Activated CD4-positive, alpha-beta T cell treated with anti-CD3 and anti-CD28 coated beads, Interleukin-2, amount 50 U/mL, for 1 hour (primary cell): ENCODE measurements at places on chromosomes 2 and 18.

DNA sequence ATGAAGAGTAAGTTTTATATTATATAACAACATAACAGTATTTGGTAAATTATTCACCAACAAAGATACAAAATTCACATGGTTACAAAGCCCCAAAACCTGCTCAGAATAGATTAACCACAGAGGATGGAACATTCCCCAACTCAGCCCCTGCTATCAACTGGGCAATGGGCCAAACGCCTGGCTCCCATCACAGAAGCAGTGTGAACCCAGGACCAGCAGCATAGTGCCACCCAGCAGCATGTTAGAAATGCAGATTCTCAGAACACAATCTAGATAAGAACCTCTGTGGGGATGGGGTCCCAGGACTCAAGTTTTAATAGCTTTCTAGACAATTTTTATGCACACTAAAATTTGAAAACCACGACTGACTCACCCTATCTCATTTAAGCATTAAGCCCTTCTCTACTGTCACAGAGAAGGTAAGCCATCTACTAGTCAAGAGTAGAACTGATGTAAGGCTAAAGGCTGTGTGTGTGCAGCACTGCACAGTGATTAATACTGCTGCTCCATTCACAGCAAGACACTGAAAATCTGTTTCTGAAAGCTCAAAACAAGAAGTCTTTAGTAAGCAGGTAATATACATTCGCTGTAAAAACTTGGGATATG is 15.2 kb downstream of the AFG3L2 start:
- no peak for DNase-seq

GRCh38 chr2:242031481-242032019 is 162.0 kb downstream of the RTP5 start:
- DNase-seq = peak; percentile 50

DNA sequence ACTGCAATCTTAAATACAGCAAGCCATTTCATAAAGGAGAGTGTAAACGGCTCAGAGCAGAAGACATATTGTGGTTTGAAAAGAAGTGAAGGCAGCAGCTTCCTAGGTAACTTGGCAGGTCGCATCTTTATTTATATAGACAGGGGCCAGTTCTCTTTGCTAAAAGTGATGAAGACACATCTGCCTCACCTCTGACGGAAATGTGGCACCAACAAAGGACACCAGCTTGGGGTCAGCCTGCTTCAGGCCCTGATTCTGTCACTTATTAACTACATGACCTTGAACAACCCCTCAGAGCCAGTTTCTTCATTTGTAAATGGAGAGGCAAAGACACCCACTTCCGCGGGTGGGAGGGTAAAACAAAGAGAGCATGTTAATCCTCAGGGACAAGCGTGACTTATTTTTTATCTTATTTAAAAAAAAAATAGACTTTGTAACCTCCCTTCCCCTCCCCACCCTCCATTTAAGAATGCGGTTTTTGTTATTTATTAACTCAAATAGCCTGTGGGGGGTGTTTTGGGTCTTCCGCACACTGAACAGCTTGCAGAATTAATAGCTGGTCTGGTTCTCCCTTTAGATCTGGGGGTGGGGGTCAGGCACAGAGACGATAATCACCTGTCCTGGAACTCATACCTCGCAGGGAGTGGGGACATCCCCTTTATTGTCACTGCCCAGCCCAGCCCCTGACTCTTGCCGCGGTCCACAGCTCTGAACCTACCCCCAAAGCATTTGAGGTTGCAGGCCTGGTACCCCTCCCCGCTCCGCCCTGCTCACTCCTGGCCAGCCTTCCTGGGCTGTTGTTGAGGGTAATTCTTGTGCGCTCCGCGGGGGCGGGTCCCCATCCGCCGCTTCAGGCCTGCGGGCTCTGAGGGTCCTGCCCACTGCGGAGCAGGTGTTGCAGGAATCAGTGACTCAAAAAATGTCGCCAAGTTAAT is 64.2 kb upstream of the TMEM17 start:
- DNase-seq = no peak

GRCh38 chr2:175755169-175755568 is 246.9 kb downstream of the LNPK start:
- no peak for DNase-seq

DNA sequence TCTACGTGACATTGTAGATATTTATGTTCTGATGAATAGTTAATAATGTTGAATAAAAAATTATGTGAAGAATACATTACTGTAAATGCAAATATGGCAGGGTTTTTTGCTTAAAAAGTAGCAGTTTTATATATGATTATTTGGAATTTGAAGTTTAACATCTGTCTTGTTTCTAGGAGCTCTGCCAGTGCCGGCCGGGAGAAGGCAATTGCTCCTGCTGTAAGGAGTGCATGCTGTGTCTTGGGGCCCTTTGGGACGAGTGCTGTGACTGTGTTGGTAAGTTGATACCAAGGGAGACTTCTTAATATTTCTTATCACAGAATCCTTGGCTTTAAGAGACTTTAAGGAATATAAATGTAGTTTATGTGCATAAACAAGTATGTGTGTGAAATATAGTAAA is 25.2 kb downstream of the TWSG1 start:
- DNase-seq = no peak

DNA sequence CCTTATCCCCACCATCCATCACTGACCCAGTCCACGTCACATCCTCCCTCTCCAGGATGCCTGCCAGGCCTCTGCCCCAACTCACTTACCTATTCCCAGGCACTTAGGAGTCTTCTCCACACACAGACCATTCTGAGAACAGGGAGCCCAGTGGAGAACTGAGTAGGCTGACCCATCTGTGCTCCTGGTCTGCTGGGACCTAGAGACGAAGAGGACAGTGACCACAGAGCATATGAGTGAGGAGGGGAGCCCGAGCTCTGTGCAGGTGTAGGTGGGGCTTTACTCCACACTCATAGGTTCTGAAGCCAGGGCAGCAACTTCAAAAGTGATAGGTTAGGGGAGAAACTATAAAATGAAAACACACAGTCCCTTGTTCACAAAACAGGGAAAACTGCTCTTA is 130.0 kb downstream of the NDUFA10 start:
- DNase-seq = no peak

GRCh38 chr2:9282128-9283112 is 75.8 kb downstream of the ASAP2 start:
- DNase-seq = no peak

- no peak for DNase-seq
Measured at GRCh38 chr2:181573140-181573736, 83.7 kb downstream of the CERKL start.

GRCh38 chr2:69642709-69643601 is 584 bp downstream of the AAK1 start:
- DNase-seq = peak; percentile 60

DNA sequence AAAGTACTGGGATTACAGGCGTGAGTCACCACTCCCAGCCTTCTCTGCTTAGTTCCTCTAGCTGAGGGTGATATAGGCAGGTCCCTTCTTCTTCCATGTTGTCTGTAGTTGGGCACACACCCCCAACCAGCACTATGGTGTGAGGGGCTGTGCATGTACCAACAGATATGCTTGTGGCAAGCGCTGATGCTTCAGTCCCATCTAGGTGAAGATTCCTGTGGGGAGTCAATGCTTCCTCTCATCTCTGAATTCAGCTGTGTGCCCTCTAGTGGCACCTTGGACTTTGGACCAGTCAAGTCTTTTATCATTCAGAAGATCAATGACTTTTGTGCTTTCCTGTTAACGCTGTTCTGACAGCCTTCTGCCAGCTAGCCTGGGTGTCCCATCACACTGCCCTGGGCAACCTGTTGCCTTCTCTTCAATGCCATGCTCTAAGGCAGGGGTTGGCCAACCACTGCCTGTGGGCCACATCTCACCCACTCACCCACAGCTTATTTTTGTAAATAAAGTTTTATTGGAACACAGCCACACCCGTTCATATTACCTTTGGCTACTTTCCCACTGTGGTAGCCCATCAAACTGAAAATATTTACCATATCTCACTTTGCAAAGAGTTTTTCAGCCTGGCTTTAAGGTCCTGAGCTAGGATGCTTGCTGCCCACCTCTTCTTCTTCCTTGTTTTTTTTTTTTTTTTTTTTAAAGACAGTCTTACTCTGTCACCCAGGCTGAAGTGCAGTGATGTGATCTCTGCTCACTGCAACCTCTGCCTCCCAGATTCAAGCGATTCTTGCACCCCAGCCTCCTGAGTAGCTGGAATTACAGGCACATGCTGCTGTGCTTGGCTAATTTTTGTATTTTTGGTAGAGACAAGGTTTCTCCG is 51.0 kb downstream of the NPAS2 start:
- no peak for DNase-seq

GRCh38 chr18:6830916-6831315 is 101.4 kb downstream of the ARHGAP28 start:
- no peak for DNase-seq

- DNase-seq = no peak
Measured at GRCh38 chr18:54162431-54162830, 62.0 kb downstream of the MBD2 start.

DNA sequence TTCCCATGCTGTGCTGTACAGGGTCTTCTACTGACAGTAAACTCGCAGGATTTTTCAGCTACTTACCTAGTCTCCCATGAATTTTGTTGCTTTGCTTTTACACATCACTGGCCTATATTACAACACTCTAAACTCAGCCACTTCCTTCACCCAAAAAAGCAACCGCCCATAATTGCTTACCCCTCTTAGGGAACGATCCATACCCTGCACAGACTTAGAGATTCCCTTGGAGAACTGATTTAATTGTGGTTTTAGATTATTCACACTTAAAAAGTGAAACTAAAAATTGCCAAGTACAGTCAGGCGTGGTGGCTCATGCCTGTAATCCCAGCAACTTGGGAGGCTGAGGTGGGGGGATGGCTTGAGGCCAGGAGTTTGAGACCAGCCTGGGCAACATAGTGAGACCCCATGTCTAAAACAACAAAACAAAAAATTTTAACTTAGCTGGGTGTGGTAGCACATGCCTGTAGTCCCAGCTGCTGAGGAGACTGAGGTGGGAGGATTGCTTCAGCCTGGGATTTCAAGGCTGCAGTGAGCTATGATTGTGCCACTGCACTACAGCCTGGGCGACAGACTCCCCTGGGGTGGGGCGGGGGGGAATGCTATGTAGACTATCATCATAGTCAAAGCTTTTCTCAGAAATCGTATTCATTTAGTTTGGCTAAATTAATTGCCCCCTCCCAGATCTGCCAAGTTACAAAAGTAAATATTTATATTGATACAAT is 19.3 kb downstream of the MRPL30 start:
- no peak for DNase-seq

DNA sequence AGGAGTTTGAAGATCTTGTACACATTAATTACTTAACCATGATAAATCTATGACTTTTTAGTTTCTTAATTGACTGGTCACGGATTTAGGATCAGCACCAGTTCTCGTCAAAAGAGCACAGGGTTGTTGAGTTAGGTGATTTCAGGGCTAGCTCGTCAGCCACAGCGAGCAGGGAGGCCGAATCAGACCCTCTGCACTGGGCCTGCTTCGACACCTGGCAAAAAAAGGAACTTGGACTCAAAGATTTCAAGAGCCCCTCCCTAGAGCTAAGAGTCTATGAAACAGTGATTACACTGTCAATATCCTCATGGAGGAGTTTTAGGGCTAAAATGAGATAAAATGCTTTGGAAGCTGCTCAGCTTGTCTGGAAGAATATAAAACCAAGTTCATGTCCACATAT is 4.6 kb upstream of the SERTAD2 start:
- no peak for DNase-seq

- no peak for DNase-seq
Measured at GRCh38 chr2:241904791-241905710, 35.5 kb downstream of the RTP5 start.

DNA sequence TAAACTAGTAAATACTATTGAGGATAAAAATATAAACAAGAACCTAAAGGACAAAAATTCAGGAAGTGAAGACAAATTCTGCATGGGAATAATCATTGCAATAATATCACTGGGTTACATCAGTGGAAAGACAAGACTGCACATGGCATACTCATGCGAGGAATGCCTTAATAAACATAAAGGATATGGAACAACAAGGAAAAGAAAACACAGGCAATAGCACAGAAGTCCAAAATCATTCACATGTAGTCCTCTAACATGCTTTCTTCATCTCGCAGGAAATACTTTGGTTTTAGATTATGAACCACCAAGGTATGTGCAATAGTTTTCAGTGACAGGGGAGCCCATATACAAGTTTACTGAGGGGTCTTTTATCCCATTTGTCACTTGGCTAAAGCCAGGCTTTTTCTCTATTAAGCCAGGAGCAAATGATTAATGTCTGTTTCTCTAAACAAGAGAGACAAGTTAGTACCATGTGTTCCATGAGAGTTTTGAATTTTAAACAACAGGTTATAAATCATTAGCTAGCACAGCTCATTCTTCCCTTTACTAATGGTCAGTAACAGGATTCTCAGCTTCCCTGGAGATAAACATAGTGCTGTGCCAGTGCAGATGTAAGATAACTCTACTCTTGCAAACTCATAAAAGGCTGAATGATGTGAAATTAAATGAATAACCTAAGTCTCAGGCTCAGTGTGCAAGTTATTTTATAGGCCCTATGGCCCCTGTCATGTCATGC is 353.6 kb upstream of the FSIP2 start:
- DNase-seq = no peak

- DNase-seq = no peak
Measured at GRCh38 chr2:28692411-28692810, 59.2 kb upstream of the PPP1CB start.

DNA sequence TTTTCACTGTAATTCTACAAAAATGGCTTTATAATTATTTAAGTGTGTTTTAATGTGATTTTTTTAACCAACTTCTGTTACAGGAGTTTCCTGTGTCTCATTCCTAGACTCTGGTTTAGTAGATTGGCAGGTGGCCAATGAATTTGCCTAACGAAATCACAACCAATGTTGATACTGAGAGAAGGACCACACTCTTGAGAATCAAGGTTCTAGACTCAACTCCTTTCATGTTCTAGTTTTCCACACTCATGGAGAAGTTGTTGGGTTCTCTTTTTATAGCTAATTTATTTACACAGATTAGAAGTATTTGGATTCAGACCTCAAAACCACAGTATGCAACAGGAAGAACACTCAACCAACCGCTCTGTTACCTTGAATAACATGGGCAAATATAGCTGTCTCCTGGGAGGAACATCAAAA is 22.6 kb upstream of the USP34 start:
- DNase-seq = no peak

DNA sequence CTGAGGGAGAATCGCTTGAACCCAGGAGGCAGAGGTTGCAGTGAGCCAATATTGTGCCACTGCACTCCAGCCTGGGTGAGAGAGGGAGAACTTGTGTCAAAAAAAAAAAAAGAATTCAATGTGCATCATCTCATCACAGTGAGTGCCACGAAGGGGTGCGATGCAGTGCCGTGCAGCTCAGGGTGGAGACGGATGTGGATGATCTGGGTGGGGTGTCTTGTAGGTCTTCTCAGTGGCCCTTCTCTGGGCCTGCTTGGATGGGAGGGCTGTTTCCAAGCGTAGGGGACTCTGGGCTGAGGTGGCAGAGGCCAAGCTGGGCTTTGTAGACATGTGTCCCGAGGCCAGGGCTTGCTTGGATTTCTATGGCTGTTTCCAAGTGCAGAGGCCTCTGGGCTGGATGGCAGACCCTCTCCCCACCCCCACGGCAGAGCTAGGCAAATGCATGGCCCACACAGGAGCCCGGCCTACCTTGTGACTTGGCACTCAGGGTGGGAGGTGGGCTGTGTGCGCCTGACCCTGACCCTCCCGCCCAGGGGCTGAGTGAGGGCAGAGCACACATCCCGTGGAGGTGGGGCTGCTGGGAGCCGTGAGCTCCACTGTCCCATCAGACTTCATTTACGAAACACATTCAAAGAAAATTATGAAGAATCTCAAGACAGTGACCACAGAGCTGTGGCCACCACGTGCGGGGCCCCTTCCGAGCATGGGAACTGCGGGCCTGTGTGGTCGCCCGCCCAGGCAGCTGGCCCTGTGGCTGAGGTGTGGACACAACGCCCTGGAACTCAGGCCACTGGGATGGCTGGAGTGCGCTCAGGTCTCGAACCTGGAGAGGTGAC is 76.4 kb downstream of the ASB1 start:
- DNase-seq = no peak

GRCh38 chr2:89797320-89798038 is 1106.0 kb downstream of the RPIA start:
- DNase-seq = no peak
